ENCODE measurements at places on chromosomes 3 and 15.

GRCh38 chr15:37885651-37886050 is 48.8 kb upstream of the TMCO5A start:
- no peak for DNase-seq

DNA sequence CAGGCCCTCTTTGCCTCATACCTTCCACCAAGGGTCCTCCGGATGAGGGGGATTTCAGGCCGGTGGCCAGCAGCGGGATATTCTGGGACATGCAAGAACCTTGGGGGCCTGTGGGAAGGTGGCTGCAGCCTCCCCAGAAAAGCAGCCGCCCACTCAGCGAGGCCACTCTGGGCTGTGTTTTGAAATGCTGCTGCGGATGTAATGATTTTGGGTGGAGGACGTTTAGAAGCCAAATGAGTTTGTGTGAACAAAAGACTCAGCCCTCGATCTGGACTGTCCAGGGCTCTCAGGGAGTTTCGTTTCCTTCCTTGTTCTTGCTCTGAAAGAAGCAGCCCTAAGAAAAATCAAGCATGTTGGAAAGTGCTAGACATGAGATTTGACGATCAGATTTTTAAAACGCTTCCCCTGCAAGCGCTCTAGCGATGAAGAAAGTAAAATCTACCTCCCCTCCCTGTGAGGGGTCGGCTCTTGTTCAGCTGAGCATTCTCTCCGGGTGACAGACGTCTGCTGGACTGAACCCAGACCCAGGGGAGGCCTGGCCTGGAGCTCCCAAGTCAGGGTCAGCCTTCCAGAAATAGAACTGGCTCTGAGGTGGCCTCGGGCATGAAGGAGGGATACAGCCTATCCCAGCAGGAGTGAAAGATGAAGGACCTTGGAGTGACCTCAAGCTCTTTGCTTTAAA is 12.9 kb downstream of the HEG1 start:
- DNase-seq, result no peak

- no peak for DNase-seq
Observed at GRCh38 chr15:74137537-74137894, 7.1 kb downstream of the ISLR2 start.

DNA sequence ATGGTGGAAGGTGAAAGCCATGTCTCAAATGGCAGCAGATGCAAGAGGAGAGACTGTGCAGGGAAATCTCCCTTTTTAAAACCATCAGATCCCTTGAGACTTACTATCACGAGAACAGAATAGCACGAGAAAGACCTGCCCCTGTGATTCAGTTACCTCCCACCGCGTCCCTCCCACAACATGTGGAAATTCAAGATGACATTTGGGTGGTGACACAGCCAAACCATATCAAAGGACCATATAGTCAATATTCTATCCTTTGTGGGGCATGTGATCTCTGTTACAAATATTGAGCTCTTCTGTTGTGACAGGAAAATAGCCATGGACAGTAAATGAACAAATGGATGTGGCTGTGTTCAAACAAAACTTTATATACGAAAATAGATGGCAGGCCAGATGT is 77.2 kb upstream of the ACKR4 start:
- no peak for DNase-seq

GRCh38 chr3:107045791-107046190 is 331.4 kb upstream of the CCDC54 start:
- no peak for DNase-seq

- no peak for DNase-seq
Observed at GRCh38 chr15:30979457-30979856, 12.0 kb downstream of the MTMR10 start.

- DNase-seq, result no peak
Observed at GRCh38 chr3:141454906-141455602, 31.8 kb upstream of the RASA2 start.

DNA sequence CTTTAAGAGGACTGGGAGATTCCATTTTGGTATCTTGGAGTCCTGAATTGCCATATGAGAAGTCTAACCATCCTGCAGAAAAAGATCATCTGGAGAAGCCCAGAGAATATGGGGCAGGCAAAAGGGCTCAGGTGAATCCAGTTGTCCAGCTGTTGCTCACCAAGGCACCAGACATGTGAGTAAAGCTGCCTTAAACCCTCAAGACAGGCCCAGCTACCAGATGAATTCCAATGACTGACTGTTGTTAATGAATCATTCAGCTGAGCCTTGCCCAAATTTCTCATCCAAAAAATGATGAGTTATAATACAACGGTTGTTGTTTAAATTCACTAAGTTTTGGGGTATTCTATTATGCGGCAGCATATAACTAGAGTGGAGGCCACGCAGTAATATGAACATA is 22.0 kb upstream of the NANOGP8 start:
- no peak for DNase-seq

- DNase-seq, result no peak
Observed at GRCh38 chr3:192409201-192409837, 318.0 kb downstream of the FGF12 start.

GRCh38 chr3:2334921-2335320 is 236.3 kb downstream of the CNTN4 start:
- no peak for DNase-seq

DNA sequence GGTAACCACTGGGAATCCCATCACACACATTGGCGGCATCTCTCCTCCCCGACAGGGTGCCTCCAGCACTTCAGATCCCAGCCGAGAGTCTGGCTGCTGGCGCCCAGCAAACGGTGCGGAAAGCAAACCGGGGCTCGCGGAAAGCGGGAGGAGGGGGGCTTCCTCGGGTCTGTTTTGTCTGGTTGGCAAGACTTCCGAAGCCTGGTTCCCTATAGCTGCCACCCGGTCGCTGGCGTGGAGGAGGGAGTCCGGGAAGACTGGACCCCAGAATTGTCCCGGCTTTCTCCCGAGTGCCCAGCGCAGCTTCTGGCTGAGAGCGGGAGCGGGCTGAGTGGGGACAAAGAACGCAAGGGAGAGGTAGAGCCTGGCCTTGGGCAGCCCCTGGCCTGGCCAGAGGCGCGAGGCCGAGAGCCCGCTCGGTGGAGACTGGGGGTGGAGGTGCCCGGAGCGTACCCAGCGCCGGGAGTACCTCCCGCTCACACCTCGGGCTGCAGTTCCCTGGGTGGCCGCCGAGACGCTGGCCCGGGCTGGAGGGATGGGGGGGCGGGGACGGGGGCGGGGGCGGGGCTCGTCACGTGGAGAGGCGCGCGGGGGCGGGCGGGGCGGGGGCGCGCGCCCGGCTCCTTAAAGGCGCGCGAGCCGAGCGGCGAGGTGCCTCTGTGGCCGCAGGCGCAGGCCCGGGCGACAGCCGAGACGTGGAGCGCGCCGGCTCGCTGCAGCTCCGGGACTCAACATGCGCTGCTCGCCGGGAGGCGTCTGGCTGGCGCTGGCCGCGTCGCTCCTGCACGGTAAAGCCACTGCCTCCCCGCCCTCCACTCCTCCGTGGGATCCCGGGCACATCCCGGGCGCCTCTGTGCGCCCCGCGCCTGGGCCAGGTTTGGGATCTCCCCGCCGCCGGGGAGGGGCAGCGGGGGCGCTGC is at the start of gene CHRNA7:
Gene CHRNA7, plus strand, starts transcription at position 654 of the 920 bp plus-strand sequence. Its CDS starts 80 bp downstream, at position 734.
- no peak for DNase-seq

- DNase-seq, result no peak
Observed at GRCh38 chr3:125957674-125958510, 11.1 kb upstream of the ROPN1B start.

GRCh38 chr15:100350434-100351226 is 8.9 kb upstream of the ADAMTS17 start:
- DNase-seq, result no peak

GRCh38 chr15:74332011-74332410 is 35.4 kb downstream of the CYP11A1 start:
- DNase-seq, result no peak

DNA sequence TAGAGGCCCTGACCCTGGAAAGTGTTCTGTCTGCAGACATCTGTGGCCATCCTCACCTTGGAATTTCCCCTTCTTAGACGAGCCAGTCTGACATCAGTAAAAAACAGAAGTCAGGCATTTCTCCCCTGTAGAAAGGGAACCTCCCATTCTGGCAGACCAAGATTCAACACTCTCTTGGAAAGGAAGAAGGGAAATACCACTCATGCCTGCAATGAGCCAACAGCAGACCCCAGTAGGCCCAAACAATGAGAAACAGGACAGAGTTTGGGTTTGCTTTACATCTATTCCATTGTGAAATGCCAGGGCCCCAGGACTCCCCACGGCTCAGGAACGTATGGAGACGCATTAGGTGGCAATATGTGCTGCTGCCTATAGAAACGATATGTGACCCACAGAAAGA is 264.0 kb upstream of the NSMCE3 start:
- DNase-seq, result no peak

- DNase-seq, result no peak
Observed at GRCh38 chr3:77329116-77329515, 289.2 kb downstream of the ROBO2 start.

DNA sequence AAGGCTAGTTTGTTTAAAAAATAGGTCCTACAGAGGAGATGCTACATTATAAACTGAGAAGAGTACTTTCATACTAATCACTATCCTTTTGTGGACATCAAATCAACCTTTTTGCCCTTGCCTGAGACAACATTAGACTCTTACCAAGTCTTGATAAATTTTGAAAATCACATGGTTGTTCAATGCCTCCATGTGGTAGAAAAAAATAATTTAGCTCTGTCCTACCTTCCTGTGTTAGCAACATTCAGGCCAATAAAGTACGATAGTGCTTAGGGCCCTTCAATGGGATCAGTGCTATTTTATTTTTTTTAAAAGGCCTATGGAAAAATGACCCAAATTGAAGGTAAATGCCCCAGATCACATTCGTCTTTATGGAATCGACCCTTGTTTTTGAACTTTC is 5.0 kb upstream of the UBE2E1 start:
- DNase-seq, result no peak

- DNase-seq, result no peak
Observed at GRCh38 chr3:164375538-164375937, 702.8 kb downstream of the SI start.

GRCh38 chr15:50046159-50046558 is 72.9 kb downstream of the ATP8B4 start:
- no peak for DNase-seq

DNA sequence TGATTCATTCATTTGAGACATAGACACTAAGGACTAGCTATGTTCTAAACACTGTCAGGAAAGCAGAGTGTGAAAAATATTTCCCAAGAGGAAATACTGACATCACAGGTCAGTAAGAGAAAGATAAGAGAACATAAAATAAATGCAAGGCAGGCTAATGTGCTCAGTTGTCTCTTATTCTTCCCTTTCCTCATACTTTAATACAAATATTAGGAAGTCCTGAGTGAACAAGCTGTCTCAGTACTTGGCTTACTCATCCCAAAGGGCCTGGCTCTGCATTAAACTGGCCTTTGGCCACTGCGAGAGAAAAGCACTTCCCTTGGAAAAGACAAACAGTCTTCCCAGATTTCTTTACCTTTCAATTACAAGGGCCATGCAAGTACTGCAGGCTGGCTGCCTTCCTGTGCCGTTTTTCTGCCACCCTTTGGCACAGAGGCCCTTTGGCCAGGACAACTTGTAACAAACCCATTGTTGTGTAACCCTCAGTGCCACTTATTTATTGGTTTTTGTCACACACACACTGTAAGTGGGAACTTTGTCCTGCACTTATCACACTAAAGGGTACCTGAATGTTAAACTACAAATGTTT is 31.7 kb downstream of the EDC3 start:
- DNase-seq, result no peak

All from activated T-helper 1 cell treated with anti-CD3 and anti-CD28 coated beads, Interleukin-2, amount 50 U/mL, for 16 hours (primary cell).